ENCODE measurements at places on chromosomes 11 and 22.

DNA sequence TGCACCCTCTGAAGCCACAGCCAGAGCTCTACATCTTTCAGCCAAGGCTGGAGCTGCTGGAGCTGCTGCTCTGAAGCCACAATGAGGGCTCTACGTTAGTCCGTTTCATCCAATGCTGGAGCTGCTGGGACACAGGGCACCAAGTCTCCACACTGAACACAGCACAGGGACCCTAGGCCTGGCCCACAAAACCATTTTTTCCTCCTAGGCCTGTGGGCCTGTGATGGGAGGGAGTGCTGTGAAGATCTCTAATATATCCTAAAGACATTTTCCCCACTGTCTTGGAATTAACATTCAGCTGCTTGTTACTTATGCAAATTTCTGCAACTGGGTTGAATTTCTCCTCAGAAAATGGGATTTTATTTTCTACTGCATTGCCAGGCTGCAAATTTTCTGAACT, 441.4 kb upstream of the FAT3 start:
- no peak for DNase-seq

DNA sequence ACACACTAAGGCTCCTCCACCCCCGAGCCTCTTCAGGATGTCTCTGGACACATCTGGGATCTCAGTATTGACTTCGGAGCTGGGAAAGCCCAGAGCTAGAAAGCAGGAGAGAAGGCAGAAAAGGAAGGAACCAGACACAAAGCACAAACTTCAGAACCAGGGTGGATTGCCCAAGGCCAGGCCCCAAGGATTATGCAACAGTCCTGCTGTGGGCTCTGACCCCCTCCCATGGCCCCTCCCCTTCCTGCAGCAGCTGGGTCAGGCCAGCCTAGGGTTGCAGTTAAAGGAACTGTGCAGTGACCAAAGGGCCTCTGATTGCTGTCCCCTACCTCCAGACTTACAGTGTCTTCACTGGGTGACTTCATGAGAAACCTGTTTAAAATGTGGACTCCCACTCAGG, 5.3 kb downstream of the KCNE3 start:
- peak; percentile 79 for DNase-seq

DNA sequence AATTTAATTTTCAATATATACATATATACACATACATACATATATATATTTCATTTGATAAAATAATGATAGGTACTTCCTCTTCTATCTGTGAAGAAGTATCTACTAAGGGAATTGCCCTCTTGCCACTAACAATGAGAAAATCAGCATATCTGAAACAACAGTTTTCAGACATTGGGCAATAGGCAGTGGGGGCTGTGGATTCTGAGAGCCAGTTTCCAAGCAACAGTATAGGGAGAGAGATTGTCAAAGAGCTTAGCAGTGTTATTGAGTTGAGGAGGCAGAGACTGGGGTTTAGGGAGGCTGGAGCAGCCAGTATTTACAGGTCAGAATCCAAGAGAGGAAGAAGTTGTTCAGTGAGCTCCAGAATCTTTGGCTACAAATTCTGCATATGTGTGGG, 119.3 kb downstream of the ARFGAP2 start:
- DNase-seq = no peak

GRCh38 chr11:8408151-8408941, 144.7 kb upstream of the LMO1 start:
- DNase-seq = no peak

DNA sequence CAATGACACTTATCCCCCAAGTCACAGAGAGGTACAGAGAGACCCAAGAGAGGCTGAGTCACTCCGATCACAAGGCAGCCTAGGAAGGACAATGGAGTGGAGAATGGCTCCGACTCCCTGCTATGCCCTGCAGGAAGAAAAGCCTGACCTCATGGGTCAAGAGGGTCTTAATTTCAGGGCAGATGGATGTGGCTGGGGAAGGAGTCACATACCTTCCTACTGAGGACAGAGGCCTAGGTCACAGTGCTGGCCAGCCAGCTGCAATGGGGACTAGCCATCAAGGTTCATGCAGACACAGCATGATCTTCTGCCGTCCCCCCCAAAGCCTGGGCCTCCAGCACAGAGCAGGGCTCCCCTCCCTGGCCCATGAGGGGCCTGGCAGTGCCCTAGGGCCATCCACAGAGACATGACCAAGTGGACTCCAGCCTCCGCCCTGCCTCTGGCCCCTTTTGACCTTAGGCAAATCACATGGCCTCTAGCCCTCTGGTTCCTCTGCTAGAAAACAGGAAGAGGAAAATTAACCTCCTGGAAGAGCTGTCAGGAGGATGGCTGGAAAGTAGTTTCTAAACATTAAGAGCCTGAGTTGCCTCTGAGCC, 1.8 kb downstream of the ARRB1 start:
- DNase-seq = peak; percentile 78

DNA sequence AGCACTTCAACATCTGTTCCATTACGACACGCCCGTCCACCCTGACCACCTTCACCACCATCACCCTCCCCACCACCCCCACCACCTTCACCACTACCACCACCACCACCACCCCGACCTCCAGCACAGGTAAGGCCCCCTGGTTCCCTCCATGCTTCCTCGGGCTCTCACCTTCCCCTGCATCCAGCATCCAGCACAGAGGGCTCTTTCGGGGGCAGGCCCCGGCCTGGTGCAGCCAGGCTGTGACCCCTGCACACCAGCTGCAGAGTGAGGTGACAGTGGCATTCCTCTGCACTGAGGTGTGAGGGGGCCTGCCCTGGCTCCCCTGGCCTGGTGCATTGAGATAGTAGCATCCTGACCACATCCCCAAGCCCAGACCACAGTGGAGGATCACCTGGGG, 18.2 kb downstream of the MUC2 start:
- no peak for DNase-seq

DNA sequence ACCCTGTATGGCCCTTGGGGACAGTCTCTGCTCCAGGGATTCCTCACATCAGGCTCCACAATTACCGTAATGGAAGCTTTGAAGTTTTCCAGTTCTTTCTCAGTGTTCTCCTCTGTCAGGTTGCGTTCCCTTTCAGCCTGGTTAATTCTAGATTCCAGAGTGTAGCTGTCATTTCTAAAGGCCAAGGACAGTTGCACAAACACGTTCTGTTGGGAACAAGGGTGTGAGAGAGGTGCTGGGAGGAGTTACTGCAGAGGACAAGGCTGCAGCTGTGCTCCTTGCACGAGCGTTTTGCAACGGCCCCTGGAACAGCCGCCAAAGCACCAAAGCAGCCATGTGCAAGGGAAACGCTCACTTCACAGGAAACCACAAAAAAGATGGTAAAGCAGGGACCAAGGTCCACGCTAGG, 35.9 kb upstream of the LYVE1 start:
- no peak for DNase-seq

DNA sequence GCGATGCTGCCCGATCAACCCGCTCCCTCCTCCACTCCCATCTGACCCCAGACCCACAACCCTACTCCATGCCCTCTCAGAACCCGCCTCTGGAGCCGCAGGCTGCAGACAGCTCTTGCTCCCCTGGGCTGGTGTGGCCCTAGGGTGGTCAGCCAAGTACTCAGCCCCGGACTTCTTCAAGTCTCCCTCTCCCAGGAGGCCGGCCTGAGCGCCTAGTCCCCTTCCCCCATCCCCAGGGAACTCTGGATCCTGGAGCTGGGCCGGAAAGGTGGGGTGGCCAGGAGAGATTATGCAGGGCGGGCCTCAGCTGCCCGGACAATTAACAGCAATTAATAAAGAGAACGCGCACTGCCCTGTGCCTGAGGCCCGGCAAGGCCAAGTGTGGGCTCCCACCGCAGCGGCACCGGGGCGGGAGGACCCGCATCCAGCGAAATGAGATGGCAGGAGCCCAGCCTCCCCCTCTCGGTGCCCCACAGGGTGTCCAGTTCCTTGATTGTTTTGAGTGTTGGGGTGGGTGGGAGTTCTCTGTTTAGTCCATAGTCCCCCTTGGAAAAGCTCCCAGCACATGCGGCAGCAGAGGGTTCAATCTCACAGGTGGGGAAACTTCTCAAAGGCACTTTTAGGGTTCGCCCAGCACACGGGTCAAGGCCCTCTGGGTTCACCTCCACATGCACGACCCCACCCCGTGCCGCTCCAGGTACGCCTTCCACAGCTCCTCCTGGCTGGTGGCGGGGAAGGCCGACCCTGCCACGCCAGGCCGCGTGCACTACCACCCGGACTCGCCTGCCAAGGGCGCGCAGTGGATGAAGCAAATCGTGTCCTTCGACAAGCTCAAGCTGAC, 3.1 kb downstream of the TBX1 start:
- no peak for DNase-seq

- DNase-seq = peak; percentile 34
Observed at GRCh38 chr11:132008872-132009271, 638.5 kb downstream of the NTM start.

GRCh38 chr22:37999236-37999635, 14.9 kb upstream of the SOX10 start:
- DNase-seq = no peak

- DNase-seq = no peak
Observed at GRCh38 chr11:66333896-66334604, 2.2 kb downstream of the RIN1 start.

DNA sequence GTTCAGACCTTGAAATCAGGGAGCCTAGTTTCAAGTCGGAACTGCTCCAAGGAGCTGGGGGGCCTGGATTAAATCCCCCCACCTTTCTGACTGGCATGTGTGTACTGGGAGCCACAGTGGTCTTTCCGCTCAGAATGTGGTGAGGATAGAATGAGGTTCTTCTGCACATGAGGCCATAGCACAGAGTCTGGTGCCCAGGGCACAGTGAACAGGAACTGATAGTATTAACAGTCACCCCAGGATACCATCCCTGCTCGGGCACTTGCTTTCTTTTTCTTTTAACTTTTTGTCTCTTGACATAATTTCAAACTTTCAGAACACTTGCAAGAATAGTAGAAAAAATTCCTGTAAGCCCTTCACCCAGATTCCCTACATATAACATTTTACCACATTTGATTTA, 28.8 kb downstream of the LMO1 start:
- DNase-seq = no peak

DNA sequence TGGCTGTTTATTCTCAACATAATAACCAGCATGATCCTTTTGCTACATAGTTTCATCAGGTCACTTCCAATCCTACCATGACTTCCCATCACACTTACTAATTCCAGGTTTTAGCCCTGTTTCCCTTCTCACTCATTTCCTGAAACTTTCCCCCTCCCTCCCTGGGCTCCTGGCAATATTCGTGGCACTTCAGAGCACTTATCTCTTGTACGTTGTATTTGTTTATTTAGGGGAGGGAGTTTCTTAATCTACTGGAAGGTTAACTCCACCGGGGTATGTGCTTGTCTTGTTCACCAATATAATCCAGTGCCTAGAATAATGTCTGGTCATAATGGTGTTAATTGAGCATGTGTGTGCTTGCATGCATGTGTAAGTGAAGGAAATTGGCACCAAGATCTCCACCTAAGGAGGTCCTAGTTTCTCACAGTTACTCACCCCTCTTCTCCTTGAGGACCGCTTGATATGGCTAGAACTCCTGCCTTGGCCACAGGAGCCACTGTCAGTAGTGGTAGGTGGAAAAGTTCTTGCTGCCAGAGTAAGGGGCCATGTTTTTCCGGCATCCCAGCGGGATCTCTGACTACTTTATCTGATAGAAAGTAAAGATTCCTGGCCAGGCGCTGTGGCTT, 11.7 kb downstream of the EIF3L start:
- DNase-seq = no peak

DNA sequence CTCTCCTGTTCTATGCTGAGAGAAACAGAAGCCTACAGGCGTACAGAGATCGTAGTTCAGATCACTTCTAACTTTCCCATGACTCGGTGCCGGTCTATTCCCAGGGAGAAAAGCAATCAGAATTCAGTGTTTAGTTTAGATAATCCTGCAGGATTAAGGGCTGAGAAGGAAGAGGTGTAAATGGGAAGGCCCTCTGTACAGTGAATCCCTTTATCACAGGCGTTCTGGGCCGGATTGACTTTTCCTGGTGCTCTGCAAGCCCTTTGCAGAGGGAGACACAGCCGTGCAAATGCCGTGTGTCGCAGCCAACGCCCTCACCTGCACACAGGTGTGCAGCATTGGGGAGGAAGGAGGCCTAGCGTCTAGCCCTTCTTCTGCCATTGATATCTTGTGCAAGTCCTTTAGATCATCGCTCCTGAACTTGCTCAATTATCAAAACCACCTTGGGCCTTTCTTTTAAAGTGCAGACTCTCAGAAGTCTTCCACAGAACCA, 90.6 kb downstream of the DSCAML1 start:
- no peak for DNase-seq

GRCh38 chr11:130170345-130170744, 10.8 kb downstream of the ST14 start:
- DNase-seq = peak; percentile 39

DNA sequence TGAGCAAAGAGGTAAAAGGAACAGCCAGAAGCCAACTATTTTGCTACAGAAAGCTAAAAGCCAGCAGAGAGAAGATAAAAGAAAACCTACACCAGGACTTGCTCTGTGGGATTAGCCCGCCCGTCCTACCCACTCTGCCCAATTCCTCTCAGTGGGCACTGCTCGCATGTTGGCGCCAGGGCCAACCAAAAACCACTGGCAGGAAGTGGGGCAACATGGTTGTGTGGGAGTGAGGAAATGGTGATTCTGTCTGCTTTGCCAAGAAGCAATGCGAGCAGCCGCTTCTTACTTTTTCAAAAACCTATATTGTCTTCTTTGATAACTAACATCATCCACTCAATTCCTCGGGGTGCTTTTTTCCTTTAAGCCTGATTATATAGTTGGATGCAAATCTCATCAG, 14.2 kb upstream of the APOA1 start:
- DNase-seq = no peak

DNA sequence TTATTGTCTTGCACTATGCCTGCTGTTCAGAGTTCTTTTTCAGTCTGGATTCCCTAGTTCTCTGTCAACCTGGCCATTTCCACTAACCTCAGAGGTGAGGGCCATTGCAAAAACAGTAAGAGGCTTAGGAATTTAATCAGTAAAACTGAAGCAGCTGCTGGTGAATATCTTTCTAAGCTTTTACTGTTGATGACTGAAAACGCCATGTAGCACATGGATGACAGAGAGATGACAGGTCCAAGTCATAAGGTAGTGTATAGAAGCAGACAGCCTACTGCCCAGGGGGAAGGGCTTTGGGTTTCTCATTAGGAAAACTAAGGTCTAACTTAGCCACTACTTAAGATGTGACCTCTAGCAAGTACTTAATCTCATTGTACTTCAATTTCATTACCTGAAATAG, 152.6 kb upstream of the DDI1 start:
- DNase-seq = no peak

DNA sequence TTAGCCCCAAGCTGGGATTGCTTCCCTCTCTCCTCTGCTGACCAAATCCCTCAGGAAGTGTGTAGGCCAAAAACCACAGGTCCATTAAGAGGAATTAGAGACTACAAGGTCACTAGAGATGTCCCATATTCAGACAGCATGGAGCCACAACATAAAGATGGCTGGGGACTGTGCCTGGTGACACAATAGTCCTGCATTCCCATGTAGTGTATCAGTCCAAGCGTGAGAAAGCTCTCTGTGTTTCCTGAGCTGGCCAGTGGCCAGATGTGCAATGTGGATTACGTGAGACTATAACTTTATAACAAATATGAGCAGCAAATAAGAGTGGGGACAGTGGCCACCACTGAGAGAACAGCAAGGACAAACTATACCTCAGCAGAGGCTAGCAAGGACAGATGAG, 7.6 kb upstream of the MS4A10 start:
- no peak for DNase-seq

Measured in ELF-1 (cell line).